ENCODE measurements at places on chromosomes 3 and 15.

DNA sequence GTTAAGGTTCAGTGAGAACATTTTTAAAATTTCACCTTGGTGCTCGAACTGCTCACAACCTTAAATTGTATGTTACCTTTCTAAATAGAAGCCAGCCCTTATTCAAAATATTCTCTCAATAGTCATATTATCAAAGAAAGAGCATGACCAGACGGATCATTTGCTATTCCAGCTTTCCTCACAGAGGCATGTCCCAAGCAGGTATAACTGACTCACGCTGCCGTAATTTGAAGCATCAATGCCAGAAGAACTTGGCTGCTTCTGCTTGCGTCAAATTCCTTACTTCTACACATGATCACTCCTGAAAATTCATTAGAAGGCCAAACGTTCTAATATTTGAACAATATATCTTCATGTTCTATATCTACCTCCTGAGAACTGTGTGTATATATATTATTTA, 69.5 kb upstream of the VGLL4 start:
- DNase-seq, result no peak

DNA sequence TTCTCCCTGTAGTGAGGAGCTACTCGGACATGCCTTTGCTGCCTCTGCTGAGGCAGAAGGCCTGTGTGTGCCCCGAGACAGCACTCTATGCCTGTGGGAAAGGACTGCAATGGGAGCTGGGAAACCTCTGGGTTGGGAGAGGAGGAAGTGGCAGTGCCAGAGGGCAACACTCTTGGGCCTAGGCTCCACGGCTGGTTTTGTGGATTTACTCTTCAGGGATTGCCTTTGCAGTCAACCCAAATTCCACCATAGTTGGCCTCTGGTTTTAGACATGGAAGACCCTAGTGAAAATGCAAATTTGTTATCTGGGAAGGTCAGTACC, 46.8 kb downstream of the ITGA11 start:
- no peak for DNase-seq

- DNase-seq, result no peak
Observed at GRCh38 chr3:127775398-127776109, 46.8 kb downstream of the MGLL start.

DNA sequence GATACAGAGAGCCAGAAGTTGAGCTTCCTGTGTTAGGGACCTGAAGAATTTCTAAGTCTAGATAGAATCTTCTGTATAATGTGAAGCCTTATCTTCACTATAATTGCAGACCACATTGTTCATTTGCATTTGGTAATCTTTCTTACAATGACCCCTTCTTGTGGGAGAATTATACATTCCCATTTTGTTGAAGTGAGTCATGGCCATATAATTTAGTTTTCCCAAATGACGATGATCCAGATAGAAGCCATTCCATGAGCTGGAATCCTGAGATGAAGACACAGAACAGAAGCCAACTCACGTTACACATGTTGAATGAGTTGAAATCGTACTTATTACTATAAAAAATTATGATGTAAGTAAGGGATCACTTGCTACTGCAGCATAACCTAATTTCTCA, 187.8 kb downstream of the TUSC7 start:
- DNase-seq, result no peak

DNA sequence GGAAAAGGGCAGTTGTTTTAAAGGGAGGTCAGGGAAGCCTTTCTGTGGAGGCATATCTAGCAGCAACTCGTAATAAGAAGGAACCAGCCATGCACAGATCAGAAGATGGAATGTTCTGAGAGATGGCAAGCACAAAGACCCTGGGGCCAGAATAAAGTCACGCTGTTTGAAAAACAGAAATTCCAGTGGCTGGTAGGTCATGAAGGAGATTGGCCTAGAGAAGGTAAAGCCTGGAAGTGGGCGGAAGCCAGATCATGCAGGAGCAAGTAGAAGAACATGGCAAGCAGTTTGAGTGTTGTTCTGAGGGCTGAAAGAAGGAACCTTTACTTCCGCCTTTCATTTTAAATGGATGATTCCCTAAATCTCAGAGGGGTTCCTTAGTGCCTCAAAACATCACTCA, 208.1 kb upstream of the PPP2R3A start:
- DNase-seq, result no peak

GRCh38 chr3:182435860-182436259, 357.4 kb upstream of the ATP11B start:
- DNase-seq, result no peak

DNA sequence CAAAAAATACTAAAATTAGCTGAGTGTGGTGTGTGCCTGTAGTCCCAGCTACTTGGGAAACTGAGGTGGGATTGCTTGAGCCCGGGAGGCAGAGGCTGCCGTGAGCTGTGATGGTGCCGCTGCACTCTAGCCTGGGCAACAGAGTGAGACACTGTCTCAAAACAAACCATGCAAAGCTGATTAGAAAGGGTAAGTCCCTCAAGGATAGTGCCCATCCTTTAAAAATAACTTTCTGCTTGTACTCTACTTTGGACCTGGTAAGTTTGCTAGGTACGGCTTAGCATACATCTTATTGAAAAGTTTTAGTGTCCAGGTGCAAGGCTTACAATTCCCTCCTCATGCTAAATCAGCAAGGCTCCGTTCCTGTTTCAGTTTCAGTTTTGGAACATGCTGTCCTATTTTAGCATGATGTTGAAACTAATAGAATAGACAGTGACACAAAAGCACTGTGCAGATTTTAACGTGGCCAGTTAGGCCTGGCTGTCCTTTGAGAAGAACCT, 21.4 kb downstream of the FEM1B start:
- peak; percentile 82 for DNase-seq

DNA sequence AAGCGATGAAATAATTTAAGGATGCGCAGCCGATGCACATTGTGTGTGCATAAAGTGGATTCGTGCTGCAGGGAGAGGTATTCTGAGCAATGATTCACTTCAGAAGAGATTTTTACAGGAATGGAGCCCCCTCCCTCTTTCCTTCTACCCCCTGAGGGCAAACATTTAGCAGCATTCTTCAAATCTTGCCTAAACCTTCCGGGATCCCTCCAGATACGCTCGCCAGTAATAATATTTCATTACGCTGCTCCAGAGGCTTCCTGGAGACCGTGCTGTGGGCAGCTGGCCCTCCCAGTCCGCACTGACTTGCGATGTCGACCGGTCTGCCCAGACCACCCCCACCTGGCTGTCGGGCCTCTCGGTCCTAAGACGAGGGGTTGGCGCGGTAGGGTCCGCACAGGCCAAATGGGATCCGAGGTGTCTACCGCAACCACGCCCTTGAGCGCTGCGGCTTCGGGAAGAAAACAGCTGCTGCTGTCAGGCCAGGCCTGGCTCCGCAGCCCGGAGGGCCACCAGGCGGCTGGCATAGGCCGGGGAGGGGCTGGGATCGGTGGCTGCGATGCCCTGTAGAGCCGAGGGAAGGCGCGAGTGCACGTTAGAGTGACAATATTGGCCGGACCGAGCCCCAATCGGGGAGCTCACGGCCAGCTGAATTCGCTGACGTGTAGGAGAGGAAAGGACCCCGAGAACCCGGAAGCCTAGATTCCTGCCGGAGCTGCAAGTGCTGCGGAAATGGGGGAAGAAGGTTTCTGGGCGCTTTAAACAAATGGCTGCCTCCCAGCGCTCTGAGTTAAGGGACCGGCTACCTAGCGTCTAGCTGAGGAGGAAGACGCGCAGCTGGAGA, 14.3 kb downstream of the ZIC4 start:
- DNase-seq, result no peak
